ENCODE measurements at places on chromosomes 12 and 14. TPM values are rescaled to one million over a fixed set of nuclear protein-coding genes. Genes with fewer than 3 reads are reported as not detected.

DNA sequence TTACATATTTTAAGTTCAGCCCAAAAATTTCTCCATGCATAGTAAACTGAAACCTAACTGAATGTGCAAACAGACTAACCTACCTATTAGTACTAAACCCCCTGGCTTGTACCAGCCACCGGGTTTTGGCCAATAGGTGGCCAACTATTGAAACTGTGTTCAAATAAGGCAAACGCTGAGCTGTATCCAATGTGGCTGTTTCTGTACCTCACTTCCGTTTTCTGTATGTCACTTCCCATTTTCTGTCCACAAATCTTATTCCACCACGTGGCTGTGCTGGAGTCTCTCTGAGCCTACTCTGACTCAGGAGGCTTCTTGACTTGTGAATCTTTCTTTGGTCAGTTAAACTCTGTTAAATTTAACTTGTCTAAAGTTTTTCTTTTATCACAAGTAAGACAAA, 6.0 kb upstream of the FBXO34 start:
- DNase-seq, result no peak

- DNase-seq, result no peak
Observed at GRCh38 chr12:69338120-69338859, 9.9 kb upstream of the LYZ start.

DNA sequence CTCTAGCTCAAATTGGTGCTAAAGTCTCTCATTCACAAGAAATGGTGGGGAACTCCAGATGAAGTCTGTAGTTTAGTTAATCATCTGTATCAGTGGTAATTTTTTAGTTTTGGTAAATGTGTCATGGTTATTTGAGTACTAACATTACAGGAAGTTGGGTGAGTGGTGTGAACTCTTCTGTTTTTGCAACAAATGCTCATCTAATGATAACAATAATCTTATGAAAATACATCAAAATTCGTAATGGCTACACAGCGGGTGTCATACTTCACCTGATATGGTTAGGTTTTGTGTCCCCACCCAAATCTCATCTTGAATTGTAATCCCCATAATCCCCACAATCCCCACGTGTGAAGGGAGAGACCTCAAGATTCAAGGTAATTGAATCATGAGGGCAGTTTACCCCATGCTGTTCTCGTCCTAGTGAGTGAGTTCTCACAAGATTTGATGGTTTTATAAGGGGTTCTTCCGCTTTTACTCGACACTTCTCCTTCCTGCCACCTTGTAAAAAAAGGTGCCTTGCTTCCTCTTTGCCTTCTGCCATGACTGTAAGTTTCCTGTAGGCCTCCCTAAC, 209.3 kb upstream of the FOXN3 start:
- no peak for DNase-seq

GRCh38 chr12:63397807-63398206, 246.8 kb upstream of the AVPR1A start:
- no peak for DNase-seq

GRCh38 chr12:88854260-88854659, 274.0 kb upstream of the KITLG start:
- peak; percentile 98 for DNase-seq

- no peak for DNase-seq
Observed at GRCh38 chr12:28367326-28367725, 177.1 kb downstream of the CCDC91 start.

GRCh38 chr12:51199366-51199945, 18.4 kb downstream of the POU6F1 start:
- DNase-seq, result no peak

DNA sequence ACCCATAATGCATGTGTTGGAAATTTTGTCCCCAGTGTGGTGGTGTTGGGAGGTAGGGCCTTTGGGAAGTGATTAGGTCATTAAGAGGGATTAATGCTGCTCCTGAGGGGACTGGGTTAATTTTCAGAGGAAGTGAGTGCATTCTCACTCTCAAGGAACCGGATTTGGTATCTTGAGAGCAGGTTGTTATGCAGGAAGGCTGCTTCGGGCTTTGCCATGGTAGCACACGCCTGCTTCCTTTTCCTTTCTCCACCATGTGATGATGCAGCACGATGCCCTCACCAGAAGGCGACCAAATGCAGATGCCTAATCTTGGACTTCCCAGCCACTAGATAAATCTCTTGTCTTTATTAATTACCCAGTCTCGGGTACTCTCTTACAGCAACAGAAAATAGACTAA, 257.1 kb downstream of the SSPN start:
- DNase-seq, result no peak

- DNase-seq, result peak; percentile 57
Observed at GRCh38 chr12:118376089-118377020, at the start of gene SUDS3. TSS of gene SUDS3 (plus strand) at chr12:118376555. CDS start at chr12:118376692, 137 bp downstream.

GRCh38 chr12:55642669-55643068, 6.0 kb downstream of the OR10P1 start:
- DNase-seq, result no peak

GRCh38 chr14:61192989-61193388, 88.1 kb downstream of the TMEM30B start:
- DNase-seq, result no peak

DNA sequence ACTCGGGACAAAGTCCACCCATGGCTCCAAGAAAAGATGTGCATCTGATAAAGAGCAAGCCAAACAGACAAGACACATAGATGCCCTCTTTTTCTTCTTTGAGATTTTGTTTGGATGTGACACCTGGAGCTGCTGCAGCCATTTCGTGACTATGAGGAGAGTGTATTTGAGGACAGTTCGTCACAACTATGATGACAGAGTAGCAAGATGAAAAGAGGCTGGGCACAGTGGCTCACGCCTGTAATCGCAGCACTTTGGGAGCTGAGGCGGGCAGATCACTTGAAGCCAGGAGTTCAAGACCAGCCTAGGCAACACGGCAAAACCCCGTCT, 21.5 kb downstream of the LGMN start:
- DNase-seq, result no peak

DNA sequence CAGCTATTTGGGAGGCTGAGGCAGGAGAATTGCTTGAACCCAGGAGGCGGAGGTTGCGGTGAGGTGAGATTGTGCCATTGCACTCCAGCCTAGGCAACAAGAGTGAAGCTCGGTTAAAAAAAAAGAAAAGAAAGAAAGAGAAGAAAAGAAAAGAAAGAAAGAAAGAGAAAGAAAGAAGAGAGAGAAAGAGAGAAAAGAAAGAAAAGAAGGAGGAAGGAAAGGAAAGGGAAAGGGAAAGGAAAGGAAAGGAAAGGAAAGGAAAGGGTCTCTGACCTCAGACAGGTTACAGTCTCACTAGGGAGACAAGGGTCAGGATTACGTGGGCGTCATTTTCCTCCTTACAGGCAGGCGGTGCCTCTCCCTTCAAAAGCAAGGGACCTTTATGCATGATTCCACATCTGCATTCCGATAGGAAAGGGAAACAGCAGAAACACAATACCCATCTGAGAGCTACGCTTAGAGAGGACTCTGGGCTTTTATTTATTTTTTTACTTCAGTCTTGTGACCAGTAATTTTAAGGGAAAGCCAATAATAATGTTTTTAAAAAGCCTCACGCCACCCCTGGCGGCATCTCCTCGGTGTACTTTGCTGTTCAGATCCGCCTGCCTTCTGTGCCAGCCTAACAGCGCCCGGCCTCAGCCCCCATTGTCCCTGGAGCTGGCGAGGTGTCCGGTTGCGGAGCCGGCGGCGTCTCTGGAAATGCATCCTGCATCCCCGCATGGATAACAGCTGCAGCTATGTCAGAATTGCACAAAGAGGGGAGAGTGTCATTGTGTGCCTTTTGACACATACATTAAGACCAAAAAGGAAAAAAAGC, 945 bp upstream of the HIP1R start:
- DNase-seq, result peak; percentile 78

- DNase-seq, result peak; percentile 20
Observed at GRCh38 chr12:22541496-22542155, 2.7 kb downstream of the C2CD5 start.

- DNase-seq, result peak; percentile 63
Observed at GRCh38 chr14:75654127-75654732, 6.4 kb downstream of the ERG28 start.

DNA sequence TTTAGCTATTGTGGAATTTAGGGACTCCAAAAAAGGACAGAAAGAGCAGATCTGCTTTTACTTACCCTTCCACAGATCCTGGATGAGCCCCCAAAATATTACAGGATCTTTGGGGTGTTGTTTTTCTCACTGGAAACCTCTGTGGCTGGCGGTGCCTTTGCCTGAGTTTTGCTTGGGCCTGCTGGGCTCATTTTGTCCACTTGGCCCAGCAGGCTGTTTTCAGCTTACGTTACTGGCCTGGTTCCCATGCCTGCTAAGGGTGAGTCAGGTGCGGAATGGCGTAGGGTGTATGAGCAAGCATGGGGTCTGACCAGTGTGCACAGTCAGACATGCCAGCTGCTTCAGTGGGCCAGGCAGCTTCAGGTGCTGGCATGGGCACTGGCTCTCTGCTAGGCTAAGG, 45.8 kb downstream of the HSD17B6 start:
- DNase-seq, result no peak

- no peak for DNase-seq
Observed at GRCh38 chr14:105099778-105100177, 34.5 kb upstream of the GPR132 start.

GRCh38 chr14:26597071-26597588, 703 bp downstream of the NOVA1 start:
- DNase-seq, result no peak

GRCh38 chr14:20415782-20416206, 2.5 kb upstream of the TEP1 start:
- peak; percentile 59 for DNase-seq

GRCh38 chr14:65476273-65476941, 63.9 kb downstream of the FUT8 start:
- DNase-seq, result no peak

Gene KCNH3
- total RNA-seq, result 4.3 TPM

Gene DENND5B
- 9.2 TPM for total RNA-seq

Gene CHURC1
- total RNA-seq, result 61.6 TPM

Gene PRIMA1
- total RNA-seq, result not detected

Gene TAS2R42
- not detected for total RNA-seq

Gene STAC3
- 1.2 TPM for total RNA-seq

Gene DPY19L2
- 3.6 TPM for total RNA-seq

All from renal cortical epithelial cell (primary cell).